ENCODE measurements at places on chromosomes 7 and 10.

DNA sequence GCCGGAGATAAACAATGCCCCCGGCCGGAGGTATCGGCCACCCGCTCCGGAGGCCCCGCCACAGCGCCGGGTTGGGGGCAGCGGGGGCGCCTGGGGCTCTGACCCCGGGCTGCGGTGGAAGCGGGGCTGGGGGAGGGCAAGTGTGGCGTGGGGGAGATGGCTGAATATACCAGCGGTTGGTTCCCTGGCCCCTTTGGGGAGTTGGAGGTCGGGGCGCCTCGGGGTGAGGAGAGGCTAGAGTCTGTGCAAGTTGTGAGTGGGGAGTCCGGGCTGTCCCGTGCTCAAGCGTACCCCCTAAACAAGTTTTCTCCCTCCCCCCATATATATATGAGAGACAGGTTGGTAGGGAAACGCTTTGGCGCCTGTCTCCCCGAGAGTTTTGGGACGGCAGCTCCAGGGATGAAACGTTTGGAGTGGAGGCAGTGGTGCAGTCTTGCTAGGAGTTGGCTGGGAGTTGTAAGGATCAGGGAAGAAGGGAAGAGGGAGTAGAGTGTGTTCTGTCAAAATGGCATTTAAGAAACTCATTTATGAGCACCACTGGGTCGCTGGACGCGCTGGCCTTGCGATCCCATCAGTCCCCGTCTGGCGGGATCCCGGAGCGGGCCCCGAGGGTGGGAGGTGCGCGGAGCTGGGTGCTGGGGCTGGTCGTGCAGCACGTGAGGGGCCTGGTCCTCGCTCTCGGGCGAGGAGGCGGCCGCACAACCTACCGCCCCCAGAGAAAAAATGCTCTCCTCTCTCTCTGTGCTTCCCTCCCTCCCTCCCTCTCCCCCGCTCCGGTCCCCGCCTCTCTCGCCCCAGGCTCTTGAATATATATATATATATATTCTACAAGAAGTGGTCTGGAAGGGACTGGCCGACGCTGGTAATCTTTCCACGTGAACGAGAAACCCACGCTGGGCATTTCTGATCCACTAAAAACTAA lies 1.1 kb downstream of the TET1 start:
- DNase-seq = peak; percentile 59

GRCh38 chr10:132908621-132909295 lies 33.6 kb downstream of the CFAP46 start:
- no peak for DNase-seq

DNA sequence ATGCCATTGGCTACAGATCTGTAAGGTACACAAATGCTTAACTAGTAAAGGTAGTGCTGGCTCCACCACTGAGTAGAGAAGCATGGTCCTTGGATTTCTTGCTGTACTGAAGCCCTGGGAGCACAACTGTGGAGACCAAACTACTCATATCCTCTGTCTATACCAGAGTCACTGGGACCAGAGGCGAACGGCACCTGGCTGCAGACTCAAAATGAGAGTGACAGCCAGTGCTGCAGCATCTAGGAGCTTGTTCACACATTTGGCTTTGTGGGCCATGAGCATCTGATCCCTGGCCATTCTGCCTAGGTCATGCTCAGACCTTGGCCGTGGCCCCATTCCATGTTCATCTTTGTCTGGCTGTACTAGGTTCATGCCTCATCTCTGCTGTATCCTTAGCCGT lies 31.9 kb downstream of the LRRC18 start:
- no peak for DNase-seq

DNA sequence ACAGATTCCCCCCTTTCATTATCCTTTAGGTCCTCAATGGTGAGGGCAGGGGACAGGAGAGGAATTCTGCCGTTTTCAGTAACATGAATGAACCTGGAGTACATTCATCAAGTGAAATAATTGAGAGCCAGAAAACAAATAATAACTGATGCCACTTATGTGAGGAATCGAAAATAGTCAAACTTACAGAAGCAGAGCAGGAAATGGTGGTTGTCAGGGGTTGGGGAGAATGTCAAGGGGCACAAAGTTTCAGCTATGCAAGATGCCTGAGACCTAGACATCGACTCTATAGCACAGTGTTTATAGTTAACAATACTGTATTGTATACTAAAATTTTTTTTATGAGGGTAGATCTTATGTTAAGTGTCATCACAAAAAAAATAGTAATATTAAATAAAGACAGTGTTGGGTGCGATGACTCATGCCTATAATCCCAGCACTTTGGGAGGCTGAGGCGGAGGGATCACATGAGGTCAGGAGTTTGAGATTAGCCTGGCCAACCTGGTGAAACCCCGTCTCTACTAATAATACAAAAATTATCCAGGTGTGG lies 1219.8 kb downstream of the GATA3 start:
- no peak for DNase-seq

DNA sequence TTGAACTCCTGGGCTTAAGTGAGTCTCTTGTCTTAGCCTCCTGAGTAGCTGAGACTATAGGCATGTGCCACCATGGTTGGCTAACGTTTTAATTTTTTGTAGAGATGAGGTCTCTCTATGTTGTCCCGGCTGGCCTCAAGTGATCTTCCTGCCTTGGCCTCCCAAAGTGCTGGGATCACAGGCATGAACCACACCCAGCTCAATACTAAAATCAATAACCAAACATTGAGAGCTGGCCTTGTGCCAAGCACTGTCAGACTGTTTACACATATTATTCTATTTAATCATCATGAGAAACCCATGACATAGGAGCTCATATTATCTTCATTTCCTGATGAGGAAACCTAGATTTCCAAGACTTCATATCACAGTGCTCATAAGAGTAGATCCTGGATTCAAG lies 251.2 kb downstream of the BAMBI start:
- no peak for DNase-seq

DNA sequence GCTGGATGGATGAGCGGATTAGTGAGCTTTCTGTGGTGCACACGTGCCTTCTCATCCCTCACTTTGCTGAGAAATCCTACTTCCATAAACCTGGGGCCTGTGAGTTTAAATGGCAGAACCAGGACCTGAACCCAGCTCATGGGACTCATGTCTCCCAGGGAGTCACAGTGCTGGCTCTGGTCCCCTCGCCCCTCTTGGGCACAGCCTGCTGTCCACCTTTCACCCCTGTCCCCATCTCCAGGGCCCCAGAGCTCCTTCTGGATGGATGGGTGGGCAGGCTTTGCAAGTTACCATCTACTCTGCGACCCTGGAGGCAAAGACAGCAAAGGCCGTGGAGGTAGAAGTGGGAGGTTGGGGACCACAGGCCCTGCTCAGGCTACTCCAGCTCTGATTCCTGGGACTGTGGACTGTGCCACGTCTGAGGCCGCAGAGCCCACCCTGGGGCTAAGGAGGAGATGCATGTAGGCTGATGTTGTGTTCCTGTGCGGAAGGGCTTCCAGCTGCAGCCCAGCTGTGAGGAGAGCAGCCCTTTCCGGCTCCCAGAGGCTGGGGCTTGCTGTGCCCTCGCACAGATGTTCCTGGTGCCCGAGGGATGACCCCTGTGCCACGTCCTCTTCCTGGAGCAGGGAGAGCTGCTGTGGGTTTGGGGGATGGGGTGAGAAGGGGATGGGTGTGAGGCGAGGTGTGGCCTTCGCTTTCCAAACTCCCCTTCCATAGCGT lies 40.3 kb downstream of the PRF1 start:
- DNase-seq = no peak

GRCh38 chr10:123442901-123443300 lies 223.3 kb upstream of the GPR26 start:
- DNase-seq = no peak

- peak; percentile 60 for DNase-seq
These were observed 637 bp downstream of the HSPA14 start for GRCh38 chr10:14838582-14839304.

DNA sequence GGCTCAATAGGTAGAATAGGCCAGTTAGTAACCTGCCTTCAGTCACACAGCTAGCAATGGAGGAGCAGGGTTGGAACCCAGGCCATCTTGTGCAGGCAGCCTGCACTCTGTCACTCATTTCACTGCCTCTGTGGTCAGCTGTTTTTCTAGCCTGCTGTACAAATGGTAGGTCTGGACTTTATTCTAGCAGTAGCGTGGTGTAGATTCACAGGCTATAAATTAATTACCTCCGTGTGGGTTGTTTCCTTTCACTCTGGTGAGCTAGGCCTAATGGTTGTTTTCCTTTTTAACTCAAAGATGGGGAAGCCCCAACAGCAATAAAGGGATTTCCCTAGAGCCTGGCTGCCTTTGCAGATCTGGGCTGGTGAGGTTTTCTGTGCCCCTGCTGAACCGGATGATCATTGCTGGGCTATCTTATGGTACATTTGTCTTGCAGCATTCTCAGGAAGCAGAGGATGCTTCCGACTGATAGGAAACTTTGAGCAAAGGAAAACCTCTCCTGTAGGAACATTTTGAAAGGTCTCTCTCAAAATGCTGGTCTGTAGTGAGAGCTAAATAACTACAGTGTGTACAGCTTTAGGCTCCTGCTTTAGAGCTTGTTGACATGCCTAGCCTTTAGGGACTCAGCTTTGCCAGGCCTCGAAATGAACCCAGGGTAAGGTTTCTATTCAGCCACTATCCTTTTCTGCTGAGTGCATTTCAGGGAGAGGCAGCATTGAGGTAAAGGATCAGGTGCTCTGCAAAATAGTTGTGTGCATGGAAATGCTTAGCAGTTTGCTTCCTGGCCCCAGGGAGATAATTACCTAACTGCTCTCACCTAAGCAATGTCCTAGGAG lies 157.4 kb downstream of the ST7 start:
- no peak for DNase-seq

DNA sequence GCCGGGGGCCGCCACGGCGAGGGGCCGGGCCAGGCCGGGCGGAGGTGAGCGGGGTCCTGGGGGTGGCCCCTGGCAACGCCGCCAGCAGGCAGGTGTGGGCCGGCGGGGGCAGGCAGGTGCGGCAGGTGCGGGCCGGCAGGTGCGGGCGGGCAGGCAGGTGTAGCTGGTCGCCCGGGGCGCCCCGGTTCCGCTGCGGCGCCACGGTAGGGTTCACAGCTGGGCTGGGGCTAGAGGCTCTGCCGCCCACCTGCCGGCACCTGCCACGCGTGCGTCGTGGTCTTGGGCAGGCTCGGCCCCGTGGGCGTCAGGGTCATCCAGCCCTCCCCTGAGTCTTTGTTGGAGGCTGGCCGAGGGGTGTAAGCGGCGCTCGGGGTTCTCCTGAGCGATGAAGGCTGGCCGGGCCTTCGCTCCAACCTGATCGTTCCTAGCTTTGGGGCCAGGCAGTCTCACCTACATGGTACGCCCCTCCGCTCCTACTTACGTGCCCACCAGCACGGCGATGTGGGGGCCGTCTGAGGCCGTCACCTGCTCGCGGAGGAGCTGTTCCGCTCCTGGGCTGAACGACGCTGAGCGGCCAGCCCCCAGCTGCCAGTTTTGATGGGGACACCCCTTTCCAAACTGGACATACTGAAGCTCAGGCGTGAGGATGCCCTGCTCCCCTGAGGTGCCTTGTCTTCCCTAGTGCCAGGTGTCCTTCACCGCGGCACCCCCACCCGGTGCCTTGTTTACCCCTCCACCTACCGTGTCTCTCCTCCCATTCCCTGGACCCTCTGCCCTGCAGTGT lies 493 bp downstream of the ZMIZ2 start:
- DNase-seq = peak; percentile 24

- DNase-seq = no peak
These were observed 88.5 kb downstream of the ANKRD7 start for GRCh38 chr7:118312966-118313365.

DNA sequence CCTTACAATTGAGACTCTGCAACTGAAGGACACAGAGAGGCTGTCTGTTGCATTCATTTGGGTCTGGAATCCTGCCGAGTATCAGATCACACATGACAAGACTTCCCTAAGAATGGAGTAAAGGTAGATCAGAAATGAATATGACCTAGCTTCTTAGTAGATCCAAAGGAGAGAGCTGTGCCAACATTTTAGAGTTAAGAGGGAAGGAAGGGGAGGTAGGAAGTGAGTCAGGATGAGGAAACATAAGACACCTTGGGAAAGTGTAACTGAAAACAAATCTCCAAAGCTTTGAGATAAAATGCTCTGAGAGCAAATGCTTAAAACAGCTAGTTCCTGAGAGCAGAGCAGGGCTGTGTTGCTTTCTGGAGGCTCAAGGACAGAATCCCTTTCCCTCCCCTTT lies 6.1 kb upstream of the SLC25A13 start:
- no peak for DNase-seq

GRCh38 chr10:74901301-74901700 lies 74.9 kb downstream of the KAT6B start:
- no peak for DNase-seq

DNA sequence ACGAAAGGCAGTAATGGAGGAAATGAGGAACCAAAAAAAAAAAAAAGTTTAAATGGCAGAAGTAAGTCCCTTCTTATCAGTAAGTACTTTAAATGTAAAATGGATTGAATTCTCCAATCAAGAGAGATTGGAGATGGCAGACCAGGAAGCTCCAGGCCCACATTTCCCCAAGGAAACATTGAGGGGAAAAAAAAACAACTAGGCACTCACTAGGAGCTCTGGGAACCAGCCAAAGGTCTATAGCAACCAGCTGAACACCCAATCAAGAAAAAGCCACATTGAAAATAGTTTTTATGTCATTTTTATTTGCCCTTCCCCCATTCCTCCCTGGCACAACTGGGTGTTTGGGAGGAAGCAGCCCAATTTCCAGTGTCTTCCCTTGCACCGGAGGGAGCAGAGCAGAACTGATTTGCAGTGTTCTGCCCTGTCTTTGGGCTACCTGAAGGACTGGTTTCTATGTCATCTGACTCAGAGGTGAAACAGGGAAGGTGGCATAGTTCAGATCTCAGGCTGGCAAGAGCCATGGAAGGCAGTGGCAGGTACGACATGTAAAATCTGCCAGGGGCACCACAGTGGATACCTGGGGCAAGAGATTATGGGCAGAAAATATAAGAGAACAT lies 121.9 kb downstream of the SMURF1 start:
- DNase-seq = no peak

DNA sequence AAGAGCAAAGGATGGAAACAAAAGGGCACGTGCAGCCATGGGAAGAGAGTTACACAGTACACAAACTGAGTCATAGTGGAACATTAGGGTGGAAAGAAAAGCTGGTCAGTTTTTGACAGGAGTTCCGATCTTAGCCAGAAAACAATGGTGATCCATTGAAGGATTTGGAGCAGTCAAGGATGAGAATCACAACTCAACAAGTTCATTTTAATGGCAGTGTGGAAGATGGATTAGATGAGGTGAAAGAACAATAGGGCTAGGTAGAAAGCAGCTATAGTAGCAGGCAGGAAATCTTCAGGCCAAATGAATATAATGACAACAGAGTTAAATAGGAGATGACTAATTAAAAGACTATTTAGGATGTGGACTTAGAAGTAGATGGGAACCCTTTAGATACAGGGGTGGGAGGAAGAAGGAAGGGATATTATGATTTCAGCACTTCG lies 136.3 kb downstream of the DOCK4 start:
- DNase-seq = no peak

DNA sequence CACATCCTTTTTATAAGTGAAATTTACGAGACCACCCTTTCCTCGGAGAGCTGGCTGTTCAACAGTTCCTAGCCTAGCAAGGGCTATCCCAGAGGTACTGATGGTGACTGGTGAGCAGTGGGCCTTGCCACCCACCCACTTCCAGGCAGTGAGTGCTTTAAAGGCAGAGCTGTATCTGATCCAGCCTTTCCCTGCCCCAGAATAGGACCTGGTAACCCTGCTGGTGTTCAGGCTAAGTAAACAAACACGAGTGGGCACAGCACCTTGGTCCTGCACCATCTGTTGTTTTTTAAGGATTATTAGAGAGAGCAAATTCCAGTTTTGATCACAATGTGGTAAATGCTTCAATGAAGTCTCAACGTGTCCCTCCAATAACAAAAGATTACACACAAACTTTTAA lies 75.7 kb downstream of the COBL start:
- DNase-seq = no peak

GRCh38 chr7:42350801-42351200 lies 113.8 kb upstream of the GLI3 start:
- DNase-seq = peak; percentile 38
